SHP77 (cell line): ENCODE measurements at places on chromosomes 6 and 20.

DNA sequence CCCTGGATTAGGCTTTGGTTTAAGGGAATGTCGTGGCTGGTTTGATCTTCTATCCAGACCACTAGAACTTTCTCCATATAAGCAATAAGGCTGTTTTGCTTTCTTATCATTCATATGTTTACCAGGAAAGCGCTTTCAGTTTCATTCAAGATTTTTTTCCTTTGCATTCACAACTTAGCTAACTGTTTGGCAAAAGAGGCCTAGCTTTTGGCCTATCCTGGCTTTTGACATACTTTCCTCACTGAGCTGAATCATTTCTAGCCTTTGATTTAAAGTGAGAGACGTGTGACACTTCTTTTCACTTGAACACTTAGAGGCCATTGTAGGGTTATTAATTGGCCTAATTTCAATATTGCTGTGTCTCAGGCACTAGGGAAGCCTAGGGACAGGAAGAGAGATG, 1.7 kb upstream of the FAM50B start:
- no peak for DNase-seq

DNA sequence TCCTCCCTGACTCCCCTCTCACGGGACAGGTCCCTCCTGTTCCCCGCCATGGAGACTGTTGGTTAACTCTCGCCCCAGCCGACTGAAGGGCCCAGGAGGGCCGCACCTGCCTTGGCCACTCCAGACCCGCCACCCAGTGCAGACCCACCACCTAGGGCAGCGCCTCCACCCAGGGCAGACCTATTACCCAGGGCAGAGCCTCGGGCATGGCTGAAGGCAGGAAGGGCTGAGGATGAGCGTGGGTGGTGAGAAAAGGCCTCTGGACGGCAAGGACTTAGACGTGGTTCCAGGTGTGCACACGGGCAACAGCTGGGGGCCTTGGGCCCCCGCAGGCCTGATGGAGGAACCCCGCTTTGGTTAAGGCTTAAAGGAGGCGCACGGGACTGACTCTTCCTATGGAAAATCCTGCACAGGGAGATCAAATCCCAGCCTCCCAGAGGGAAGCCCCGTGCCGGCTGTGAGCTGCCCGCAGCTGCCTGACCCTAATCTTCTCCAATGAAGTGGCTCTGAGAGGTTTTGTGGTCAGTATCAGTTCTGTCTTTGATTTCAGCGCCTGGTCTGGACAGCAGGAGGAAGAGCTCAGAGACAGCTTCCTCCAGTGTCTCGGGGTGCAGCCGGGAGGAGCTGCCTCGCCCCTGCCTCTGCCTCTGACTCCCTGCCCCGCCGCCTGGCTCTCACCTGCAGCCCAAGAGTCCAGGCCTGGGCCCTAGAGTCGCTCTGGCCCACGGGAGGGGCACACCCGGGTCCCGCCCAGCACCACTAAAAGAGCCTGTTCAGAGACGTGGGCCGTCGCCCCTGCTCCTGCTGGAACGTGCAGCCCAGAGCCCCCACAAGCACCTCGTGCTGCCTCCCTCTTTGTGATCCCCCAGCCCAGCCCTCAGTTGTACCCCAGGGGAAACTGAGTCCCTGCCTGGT, 12.1 kb upstream of the CHRNA4 start:
- no peak for DNase-seq

- DNase-seq = no peak
Measured at GRCh38 chr6:112027942-112028674, 25.8 kb upstream of the CCN6 start.

DNA sequence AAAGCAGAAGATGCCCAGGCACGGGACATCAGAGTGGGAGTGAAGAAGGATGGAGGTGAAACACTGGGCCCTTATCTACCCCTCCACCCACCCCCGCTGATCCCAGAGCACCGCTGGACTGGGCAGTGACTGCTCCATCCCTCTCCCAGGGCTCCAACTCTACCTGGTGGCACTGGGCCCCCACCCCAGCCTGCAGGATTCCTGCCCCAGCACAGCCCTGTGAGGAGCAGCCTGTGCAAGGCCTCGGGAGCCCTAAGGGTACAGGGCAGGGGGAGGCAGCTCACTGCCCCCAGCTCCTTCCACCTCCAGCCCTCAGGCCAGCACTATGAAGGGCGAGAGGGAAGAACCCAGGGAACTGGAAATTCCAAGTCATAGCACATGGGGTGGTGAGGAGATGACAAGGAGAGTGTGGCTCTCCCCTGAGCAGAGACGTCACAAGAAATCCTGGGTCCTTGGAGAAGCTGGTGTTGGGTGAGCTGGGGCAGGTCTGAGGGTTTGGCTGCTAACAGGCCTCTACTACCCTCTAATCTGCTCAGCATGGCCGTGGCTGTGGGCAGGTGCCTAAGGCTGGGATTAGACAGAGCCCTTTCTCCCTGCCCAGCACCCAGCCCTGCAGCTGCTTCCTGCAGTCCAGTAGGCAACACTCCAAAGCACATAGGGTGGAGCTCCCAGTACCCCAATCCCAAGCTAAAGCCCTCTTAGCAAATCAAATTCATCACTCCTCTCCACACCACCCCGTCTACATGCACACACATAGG, 3.5 kb downstream of the CST3 start:
- DNase-seq = no peak

DNA sequence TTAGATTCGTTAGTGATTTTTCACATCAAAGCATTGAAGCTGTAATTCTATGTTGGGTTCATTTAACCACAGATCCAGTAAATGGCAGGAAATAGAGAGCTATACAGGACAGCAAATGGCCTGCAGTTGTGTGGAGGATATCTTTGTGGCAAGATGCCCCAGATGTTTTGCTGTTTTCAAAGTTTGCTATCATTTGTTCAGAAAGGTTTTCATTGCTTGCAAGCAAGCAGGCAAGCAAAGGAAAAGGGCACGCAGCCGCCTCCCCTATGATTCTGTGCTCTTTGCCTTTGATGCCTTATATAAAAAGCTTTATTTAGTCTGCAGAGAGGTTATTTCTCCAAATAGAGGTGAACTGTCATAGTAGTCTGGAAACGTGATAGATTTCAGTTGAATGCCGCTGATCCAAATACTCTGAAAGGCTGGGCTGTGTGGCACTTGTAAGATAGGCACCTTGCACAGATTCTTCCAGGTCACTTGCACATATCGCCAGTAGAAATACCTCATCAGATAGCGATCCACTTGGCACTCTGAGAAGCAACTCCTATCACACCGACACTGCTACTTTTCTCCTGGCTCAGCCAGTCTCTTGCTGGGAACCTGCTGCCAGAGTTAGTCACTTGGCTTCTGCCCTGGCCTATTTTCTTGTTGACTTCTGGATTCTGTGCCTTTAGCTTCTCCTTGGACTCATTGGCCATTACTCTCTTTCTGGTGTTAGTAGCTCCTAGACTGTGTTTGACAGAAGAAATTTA, 66.4 kb downstream of the UTRN start:
- DNase-seq = no peak
